ENCODE measurements at places on chromosomes 1 and 21. TPM values are rescaled to one million over a fixed set of nuclear protein-coding genes. Genes with fewer than 3 reads are reported as not detected.
A peak's percentile ranks its signal among the peaks of the same experiment; 100 is the strongest.

- no peak for DNase-seq
Observed at GRCh38 chr1:96090134-96090533, 631.5 kb upstream of the PTBP2 start.

Gene KANK4
- total RNA-seq, result not detected

Gene KRTAP19-1
- not detected for total RNA-seq

- no peak for DNase-seq
Observed at GRCh38 chr1:111227851-111228747, 586 bp downstream of the CHI3L2 start.

GRCh38 chr1:228964178-228965089 lies 229.2 kb downstream of the RHOU start:
- DNase-seq, result no peak

Gene RSPH1
- total RNA-seq, result not detected

DNA sequence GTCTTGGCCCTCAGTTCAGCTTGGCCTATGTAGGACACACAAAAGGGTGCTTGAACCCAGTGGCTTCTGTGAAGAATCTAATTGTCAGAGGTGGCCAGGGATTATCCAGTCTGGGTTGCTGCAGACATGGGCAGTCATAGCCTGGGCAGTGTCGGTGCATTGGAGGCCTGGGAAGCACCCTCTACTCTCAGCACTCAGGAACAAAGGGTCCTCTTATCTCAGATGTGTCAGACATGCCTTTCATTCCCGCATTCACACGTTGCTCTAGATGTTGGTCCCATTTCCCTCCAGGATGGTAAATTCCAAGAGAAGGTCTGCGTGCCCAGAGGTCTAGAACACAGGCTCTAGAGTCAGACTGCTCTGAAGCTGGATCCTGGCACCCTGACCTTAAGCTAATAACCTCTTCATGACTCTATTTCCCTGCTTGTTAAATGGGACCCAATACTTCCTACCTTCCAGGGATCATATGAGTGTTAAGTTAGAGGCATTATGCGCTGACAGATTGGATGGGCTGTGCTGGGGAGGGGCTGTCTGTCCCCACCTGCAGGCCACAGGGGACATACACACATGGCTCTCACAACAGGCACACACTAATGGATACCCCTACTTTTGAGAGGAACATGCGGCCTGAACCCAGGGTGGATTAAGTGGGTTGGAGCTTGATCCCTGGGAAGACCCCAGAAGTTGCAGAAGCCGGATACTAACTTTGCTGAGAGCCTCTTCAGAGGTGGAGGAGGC lies 16.5 kb upstream of the EDN2 start:
- DNase-seq, result no peak

DNA sequence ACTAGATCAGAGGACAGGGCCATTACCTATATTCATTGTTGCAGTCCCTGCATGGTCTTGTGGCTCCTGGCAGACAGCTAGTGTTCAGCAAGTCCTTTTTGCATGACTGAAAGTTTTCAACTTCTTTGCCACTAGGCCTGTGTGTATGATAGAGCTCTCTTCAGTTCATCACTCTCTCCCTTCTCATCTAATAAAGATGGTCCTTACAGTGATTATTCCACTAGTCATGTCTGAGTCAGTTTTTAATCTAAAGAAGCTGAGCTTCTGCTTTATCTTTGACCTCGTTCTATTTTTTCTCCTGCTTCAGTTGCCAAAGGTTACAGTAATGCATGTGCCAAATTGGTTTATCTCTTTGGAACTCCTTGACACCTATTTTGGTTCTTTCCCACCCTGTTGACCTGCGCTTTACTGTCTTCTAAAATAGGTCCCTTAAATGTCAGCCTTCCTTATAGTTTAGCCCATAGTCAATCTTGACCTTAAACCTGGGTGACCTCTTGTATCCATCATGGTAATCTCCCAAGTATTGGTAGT lies 6.4 kb downstream of the CXADR start:
- DNase-seq, result no peak

Gene PEAR1
- total RNA-seq, result 11.2 TPM

DNA sequence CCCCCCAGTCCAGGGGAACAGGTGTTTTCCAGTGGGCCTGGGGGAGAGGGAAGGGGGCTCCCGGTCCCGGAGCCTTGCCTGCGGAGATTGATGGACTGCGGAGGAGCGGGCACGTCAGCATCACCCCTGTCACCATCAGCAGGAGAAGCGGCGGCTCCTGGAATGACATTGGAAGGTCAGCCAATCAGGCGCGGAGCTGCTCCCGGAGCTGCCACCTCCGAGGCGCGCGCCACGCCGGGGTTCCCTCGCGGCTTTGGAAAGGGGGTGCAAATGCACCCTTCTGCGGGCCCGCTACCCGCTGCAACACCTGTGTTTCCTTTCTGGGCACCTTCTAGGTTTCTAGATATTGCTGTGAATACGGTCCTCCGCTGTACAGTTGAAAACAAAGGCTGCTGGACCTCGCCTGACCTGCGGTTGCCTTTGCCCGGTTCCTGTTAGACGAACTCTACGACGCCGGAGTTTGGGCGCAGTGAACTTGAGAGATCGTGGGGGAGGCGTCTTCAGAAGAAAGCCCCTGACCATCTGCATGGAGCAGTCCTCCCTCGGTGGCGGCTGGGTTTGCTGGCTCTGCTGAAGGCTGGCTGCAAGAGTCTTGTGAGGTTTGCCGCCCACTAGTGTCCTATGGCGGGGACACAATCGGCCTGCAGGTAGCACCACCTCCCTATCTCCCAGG lies 5.3 kb downstream of the DSCAM start:
- no peak for DNase-seq

Gene OR2M3
- not detected for total RNA-seq

DNA sequence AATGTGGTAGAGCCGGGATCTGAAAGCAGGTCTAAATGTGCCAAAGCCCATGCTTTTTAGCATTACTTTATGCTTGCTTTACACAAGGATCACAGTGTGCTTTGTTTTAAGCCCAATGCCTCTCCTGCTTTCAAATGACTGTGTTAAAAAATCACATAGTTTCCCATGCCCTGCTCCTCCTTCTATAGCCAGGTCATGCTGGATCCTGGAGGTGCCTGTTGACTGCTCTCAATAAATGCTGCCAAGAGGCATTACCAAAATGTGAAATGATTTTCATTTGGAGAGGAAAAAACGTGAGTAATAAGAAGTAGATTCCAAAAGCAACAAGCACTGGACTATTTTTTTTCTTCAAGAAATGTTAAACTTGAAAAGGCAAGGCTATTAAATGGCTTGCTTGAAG lies 420.7 kb upstream of the USP24 start:
- no peak for DNase-seq

Gene SLC22A15
- total RNA-seq, result 0.15 TPM

Gene SLC9C2
- not detected for total RNA-seq

DNA sequence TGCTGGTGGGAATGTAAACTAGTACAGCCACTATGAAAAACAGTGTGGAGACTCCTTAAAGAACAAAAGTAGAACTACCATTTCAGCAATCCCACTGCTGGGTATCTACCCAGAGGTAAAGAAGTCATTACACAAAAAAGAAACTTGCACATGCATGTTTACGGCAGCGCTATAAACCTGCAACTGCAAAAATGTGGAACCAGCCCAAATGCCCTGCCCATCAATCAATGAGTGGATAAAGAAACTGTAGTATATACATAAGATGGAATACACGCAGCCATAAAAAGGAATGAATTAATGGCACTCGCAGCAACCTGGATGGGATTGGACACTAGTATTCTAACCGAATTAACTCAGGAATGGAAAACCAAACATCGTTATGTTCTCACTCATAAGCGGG lies 51.0 kb downstream of the ZSWIM5 start:
- DNase-seq, result no peak

Gene UMODL1
- not detected for total RNA-seq

DNA sequence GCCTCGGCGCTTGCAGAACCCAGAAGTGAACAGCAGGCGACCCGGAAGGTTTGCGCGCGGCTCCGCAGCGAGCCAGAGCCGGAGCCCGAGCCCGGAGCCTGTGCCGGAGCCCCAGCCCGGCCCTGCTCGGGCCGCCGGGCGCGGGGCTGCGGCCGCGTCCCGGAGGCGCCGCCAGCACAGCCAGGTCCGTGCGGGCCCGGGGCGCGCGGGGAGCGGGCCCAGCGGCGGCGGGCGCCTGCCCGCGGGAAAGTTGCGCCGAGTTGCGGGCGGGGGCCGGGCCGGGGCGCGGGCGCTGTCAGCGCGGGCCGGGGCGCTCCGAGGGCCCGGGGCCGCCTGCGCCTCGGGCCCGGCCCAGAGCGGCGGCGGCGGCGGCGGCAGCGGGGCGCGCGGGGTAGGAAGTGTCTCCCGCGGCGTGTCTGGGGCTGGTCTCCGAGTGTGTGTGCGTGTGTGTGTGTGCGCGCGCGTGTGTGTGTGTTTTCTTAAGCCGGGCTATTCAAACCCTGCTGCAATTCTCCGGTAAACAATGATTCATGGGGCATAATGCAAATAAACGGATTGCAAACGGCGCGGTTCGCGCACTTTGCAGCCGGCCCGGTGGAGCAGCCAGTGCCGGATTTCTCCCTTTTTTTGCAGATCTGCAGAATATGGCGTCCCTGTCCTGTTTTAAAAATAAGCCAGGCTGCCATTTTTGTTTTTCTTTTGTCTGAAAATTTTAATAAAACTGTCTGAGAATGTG lies at the start of gene ZNF362:
ZNF362 (plus strand) TSS at position 22 of the 736 bp plus-strand sequence. CDS start 14,083 bp downstream, outside the sequence.
- DNase-seq, result peak; percentile 28

Gene RIMS3
- 0.33 TPM for total RNA-seq

GRCh38 chr1:111565079-111565478 lies 54.5 kb upstream of the RAP1A start:
- no peak for DNase-seq

Gene THRAP3
- 88.2 TPM for total RNA-seq

GRCh38 chr1:22108339-22109105 lies 34.4 kb downstream of the WNT4 start:
- DNase-seq, result no peak

Gene EYA3
- total RNA-seq, result 19.5 TPM

Gene KCNH1
- total RNA-seq, result 0.67 TPM

DNA sequence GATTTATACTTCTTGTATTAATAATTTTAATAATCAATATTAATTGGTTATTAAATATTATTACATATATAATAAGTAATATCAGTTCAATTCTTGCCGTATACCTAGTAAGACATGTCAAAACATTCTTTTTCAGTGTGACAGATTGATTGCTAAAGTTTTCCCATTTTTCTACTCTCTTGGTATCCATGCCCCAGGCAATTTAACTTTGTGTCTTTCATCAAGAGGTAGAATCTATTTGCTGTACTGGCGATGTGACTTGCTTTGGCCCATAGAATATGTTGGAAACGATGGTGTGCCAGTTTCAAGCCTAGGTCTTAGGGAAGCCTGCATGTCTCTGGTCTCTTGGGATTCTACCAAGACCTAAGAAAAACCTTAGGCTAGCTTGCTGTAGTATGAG lies 436.1 kb upstream of the ADAMTS5 start:
- DNase-seq, result no peak

GRCh38 chr1:207049974-207050391 lies 1.0 kb downstream of the YOD1 start:
- DNase-seq, result peak; percentile 28

Gene DNAH14
- total RNA-seq, result 0.15 TPM

- DNase-seq, result no peak
Observed at GRCh38 chr1:6309564-6309963, 48.7 kb upstream of the GPR153 start.

DNA sequence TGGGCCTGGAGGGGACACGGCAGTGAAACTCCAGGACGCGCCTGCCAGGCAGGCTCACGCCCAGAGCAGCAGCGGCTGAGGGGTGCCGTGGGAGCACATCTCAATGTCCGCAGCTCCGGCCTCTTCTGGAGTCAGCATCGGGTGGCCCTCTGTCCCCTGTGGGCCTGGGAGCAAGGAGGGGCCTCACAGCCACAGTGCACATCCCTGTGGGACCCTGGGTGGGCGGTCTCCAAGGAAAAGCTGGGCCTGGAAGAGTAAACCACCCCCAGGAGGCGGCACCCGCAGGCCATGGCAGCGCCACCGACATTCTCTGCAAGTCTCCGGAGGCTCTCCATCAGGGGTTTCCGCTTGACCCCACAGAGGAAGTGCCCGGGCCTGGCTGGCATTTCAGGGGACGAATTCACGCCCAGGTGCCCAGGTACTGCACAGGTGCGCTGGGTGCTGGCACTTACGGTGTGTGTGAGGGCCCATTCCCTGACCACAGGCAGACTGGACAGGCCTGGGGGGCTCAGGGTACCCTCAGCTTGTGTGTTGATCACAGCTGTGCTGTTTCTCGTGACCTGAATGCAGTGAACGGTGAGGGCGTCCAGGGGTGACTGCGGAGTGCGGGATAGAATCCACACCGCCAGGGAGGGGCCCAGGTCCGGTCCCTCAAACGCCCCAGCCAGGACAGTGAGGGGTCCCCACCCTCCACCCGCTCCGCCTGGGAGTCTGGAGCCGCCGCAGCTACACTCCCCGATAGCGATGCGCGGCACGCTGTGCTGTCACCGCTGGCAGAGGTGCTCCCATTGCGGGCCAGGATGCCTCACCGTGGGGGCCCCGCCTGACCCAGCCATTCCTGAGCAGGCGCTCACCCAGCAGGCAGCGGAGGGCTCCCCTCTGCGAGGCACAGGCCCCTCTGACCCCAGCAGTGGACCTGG lies 16.6 kb upstream of the RNF223 start:
- peak; percentile 8 for DNase-seq

Gene ADGRB2
- not detected for total RNA-seq

GRCh38 chr1:61120246-61120840 lies 38.0 kb downstream of the NFIA start:
- no peak for DNase-seq

Gene KCNK1
- total RNA-seq, result 0.20 TPM

DNA sequence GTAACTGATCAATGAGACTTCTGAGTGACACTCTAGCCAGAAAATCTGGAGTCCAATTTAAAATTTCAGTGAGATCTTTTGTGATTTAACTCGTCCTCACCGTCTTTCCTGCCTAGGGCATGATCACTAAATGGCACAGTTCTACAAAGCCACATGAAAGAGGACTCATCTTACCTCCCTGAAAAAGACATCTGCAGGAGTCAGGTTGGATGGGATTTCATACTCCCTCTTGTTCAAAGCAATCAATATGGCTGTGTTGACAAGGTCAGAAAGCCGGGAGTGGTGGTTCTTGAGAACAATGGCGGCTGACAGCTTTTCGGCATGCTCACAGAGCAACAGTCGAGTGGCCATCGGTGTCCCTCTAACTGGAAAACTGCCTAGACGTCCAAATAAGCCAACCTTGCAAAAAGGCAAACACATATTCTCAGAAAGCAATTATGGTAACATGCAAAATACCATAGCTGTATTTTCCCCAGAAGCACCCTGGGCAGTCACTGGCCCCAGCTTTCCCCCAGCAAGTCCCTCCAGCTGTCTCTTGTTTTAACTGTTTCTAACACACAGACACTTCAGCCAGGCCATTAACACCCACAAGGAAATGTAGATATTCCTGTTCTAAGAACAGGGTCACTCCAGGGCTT lies 36.6 kb upstream of the ACTA1 start:
- DNase-seq, result no peak

- DNase-seq, result no peak
Observed at GRCh38 chr1:245512181-245512888, 357.6 kb downstream of the KIF26B start.

Gene NLRP3
- 0.39 TPM for total RNA-seq
